ENCODE measurements at places on chromosomes 7 and 10.
A peak's percentile ranks its signal among the peaks of the same experiment; 100 is the strongest.

DNA sequence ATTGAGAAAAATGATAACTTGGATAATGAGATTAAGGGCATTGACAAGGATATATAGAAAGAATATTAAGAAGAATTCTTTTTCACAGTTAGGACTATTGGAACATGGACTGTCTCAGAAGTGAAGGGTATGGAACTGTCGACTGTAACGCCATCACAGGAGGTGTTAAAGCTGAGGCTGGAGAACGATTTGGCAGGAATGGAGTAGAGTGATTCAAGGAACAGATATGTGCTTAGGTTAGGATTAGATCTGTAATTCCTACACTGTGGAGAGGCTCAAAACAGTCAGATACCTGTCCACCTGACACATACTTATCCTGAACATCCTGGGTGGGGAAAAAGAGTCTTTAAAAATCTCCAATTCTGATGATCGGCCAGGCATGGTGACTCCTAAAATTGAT, 30.9 kb downstream of the RHOBTB1 start:
- no peak for DNase-seq

GRCh38 chr7:155710031-155710430, 65.6 kb downstream of the RBM33 start:
- no peak for DNase-seq

- no peak for DNase-seq
These were observed 198.7 kb upstream of the VSTM2A start for GRCh38 chr7:54343511-54343910.

GRCh38 chr10:94299417-94299816, 63.3 kb downstream of the NOC3L start:
- DNase-seq, result no peak

- DNase-seq, result no peak
These were observed 167.0 kb downstream of the SGMS1 start for GRCh38 chr10:50456719-50457118.

DNA sequence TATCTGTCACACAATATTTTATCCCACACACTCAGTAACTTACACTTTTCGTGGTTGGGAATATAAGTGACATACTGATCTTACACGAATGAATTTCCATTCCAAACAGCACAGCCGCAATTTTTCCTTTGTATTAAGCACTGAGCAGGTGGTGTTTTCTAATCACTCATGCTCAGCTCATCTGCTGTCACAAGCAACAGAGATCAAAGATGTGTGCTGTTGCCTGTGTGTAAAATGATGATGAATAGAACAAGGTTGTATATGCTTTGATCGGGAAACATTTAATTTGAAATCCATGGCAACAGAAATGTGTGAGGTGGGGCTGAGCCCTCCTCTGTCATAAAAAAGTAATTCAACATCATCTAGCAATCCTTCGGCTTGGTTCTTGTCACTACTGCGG, 927.7 kb upstream of the MBL2 start:
- no peak for DNase-seq

DNA sequence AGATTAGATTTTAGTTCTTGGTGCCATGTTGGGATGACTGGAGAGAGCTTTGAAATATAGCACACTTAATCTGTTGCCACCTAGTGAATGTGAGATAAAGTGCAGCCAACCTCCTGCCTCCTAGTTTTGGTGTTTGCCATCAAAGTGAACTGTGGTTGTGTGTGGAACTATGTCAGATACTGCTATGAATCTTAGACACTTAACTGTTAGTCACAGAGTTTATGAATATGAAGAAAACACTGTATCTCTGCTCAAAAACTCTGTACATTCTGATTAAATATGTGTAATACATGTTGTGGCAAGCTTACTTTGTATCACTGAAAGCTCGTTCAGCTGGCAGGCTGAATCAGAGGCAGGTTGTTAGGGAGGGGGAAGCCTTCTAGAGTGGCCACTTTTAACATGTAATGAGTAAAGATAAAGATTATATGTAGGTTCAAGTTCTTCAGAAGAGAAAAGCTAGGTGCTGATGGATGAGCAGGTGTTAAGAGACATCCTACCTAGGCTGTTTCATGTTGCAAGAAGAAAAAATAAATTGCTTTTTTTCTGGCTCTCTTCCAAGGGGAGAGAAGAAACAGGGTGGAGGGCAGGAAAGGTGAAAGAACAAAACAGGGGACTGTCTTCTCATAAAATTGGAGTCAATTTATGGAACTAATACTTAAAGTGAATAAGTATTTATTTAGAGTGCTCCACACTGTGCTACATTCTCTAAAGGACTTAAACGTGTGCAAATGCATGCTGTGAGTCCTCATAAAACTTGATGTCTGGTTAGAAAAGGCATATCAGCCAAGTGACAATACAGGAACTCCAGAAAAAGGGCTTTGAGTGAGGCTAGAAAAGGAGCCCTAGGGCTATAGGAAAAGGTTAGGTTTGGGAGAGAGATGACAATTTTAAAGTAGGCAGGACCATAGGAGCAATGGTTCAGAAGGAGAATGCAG, 14.1 kb upstream of the LAMB1 start:
- peak; percentile 44 for DNase-seq

DNA sequence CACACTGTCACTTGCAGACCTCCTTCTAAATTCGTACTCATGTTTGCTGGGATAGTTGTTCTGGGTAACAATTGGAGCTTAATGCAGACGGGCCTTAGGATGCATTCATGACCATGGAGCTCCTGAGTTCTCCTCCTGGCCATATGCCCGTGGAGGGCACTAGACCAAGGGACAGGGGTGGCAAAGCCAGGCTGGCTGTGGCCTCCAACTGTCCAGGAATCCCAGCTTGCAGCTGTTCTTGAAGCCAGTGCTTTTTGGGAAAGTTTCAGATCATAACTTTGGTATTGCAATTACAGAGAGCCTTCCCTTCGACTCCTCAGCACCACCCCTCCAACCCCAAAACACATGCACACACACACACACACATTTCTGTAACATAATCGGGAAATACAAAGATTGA, 30.6 kb downstream of the ANTXRL start:
- no peak for DNase-seq

GRCh38 chr7:93751421-93751820, 139.1 kb downstream of the TFPI2 start:
- DNase-seq, result no peak

GRCh38 chr7:74464931-74465886, 11.5 kb downstream of the GTF2IRD1 start:
- DNase-seq, result peak; percentile 25

- DNase-seq, result no peak
These were observed 48.2 kb upstream of the NPTX2 start for GRCh38 chr7:98568891-98569290.

DNA sequence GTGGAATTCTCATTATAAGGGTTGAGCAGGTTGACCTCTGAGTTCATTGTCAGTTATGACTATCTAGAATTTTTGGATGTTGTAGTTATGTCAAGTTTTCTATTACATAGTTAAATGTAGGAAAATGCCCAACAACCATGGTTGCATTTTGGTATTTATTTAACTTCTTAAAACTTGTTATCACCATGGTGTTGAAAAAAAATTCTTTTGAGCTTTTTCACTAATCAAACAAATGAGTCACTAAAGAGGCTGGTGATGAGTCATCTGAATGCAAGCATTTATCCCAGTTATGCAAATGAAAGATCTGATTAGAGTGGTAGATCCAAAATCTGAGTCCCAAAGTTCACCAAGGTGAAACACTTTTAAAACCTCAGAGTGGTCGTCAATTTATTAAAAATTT, 624.7 kb upstream of the IGFBP3 start:
- DNase-seq, result no peak
